MM.1S (cell line): ENCODE measurements at places on chromosomes 7 and 10.
A peak's percentile ranks its signal among the peaks of the same experiment; 100 is the strongest.

DNA sequence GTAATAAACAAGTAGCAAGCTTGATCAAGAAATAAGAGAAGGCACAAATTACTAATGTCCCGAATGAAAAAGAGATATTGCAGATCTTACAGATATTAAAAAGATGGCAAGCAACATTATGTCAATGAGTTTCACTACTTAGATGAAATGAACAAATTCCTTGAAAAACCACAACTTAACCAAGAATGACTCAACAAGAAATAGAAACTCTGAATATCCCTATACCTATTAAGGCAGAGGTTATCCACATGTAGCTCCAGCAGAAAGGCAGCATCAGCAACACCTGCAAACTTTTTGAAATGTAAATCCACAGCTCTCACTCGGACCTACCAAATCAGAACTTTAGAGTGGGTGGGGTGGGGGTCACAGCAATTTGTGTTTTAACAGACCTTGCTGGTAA lies 33.6 kb downstream of the PDE1C start:
- DNase-seq = peak; percentile 48

DNA sequence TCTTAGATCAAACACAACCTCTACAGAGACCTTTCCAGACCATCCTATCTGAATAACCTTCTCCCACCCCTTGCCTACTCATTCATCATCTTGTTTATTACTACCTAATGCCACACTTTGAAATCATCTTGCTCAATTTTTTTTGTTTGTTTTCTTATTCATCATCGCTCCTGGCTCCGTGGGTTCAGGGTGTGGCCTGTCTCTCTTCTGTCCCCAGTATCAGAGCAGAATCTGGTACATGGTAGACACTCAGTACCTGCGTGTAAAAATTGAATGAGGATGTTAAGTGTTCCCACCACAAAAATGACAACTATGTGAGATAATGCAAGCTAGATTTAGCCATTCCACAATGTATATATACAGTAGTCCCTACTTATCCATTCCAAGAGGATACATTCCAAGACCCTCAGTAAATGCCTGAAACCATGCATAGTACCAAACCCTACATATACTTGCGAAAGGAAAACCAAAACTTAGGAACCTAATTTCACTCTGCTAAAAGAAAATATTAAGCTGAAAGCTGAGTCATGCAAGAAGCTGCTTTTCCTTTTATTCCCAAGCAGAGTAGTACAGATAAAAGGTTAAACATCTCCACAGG lies 72.1 kb upstream of the SEC61G start:
- DNase-seq = no peak

- DNase-seq = no peak
Observed at GRCh38 chr10:6133331-6134098, 44.7 kb downstream of the RBM17 start.

DNA sequence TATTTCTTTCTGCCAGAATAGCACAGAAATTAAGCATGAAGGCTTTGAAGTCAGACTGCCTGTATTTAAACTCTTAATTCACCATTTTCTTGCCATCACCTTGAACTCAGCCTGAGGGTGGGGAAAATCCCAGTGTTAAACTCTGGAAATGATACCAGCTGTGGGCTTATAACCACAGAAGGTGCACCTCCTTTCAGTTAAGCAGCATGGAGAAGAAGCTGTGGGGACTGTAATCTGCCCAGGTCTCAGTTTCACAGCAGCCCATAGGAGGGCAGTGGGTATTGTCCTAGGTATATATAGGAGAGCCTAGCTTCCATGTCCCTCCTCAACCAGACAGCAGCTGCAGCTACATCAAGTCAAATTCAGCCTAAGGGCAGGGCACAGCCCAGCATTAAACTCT lies 241.6 kb downstream of the HPSE2 start:
- no peak for DNase-seq

- no peak for DNase-seq
Observed at GRCh38 chr7:7720193-7720592, 1.8 kb upstream of the RPA3 start.

- DNase-seq = peak; percentile 86
Observed at GRCh38 chr7:116588641-116589594, 64.1 kb downstream of the CAV1 start.

GRCh38 chr10:23099816-23100215 lies 4.4 kb downstream of the MSRB2 start:
- DNase-seq = no peak
